ENCODE measurements at places on chromosomes 11 and 22.
A peak's percentile ranks its signal among the peaks of the same experiment; 100 is the strongest.

GRCh38 chr11:128182844-128183243 lies 404.5 kb downstream of the ETS1 start:
- no peak for DNase-seq

DNA sequence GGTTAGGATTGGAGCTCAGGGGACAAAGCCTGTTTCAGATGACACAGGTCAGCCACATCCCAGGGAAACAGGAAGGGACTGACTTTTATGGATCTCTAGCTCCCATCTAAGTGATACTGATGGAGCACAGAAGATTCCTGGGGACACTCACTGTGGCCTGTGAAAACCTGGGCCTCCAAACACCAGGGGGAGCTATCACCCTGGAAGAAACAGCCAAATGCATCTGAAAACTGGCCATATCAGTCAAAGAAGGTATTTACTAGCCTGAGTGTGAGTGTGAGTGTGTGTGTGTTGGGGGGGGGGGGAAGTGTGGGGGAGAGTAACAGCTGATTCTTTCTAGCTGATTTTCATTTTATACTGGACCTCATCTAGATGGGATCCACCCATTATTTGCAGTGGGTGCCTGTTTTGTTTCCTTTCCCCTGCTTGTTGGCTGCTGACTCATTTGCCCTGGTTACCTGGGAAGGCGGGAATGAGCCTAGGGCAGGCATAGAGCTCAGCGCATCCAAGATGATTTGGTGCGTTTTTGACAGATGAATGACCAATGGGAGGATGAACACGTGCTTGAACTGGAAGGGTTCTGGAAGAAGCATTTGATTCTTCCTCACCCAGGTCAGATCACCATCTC lies 284.0 kb downstream of the KIRREL3 start:
- DNase-seq: peak; percentile 63

GRCh38 chr11:113317339-113317738 lies 3.0 kb downstream of the TTC12 start:
- DNase-seq: no peak

- no peak for DNase-seq
Measured at GRCh38 chr22:17655289-17655688, 16.7 kb downstream of the BCL2L13 start.

- DNase-seq: no peak
Measured at GRCh38 chr22:48832592-48832991, 995.1 kb downstream of the BRD1 start.

DNA sequence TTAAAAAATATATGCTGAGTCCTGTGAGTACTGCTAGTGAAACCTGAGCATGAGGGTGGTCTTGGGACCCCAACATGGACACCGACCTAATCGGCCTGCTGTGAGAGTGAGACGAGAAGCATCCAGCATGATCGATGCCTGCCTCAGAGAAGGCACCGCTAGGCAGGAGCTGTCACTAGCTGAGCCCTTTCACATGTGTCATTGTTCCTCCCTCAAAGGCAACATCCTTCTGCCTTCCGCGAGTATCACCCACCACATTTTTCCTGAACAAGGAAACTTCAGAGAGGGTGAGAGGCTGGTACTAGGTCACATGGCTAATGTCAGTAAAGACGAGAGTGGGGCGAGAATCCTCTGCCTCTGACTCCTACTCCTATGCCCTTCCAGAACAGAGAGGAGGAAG lies 35.6 kb downstream of the AP1B1 start:
- no peak for DNase-seq

DNA sequence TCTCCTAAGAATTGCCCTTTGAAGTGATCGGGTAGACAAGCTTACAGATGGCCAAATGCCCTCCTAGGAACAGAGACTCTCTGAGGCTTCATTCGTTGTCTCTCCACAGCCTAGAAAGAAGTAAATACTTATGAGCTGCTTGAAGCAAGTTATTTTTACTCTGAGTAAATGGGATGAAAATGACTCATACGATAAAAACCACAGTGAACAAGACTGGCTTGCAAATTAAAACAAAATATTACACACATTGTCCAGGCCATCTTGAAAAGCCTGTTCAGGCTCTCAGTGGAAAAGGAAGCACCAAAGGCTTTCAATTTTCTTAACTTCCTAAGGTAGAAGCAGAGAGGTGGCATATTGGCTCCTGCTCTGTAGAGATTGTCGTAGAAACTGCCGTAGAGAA lies 294.2 kb downstream of the NELL1 start:
- DNase-seq: no peak

- DNase-seq: no peak
Measured at GRCh38 chr11:85809863-85810262, 1.1 kb downstream of the SYTL2 start.

DNA sequence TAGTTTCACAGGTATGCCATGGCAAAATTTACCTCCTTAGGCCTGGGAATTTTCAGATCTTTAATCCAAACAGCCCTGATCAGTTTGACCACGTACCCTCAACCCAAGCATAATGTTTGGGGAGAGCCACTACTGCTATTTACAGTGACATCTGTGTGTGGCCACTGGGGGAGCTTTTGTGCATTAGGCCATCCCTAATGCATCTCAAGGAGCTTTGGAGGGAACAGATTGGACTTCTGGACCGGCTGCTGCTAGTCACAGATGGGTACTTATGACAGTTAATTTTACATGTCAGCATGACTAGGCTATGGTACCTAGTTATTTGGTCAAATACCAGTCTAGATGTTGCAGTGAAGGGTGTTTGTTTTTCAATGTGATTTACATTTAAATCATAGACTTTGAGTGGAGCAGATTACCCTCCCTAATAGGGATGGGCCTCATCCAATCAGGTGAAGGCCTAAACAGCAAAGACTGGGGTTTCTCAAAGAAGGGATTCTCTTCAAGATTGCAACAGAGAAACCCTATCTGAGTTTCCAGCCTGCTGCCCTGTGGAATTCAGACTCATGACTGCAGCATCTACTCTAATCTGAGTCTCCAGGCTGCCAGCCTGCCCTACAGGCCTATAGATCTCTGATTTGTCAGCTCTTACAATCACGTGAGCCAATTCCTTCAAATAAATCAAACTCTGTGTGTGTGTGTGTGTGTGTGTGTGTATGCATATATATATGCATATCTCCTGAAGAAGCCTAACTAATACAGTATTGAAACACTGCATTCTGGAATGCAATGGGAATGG lies 38.0 kb upstream of the GALNT18 start:
- DNase-seq: no peak

- no peak for DNase-seq
Measured at GRCh38 chr22:20656902-20657836, 116.7 kb upstream of the SERPIND1 start.

- DNase-seq: peak; percentile 48
Measured at GRCh38 chr22:37079668-37080171, 28.2 kb downstream of the KCTD17 start.

- DNase-seq: no peak
Measured at GRCh38 chr22:26385164-26385563, 43.9 kb upstream of the ASPHD2 start.

GRCh38 chr11:36380296-36381014 lies 84.4 kb downstream of the PRR5L start:
- DNase-seq: no peak

DNA sequence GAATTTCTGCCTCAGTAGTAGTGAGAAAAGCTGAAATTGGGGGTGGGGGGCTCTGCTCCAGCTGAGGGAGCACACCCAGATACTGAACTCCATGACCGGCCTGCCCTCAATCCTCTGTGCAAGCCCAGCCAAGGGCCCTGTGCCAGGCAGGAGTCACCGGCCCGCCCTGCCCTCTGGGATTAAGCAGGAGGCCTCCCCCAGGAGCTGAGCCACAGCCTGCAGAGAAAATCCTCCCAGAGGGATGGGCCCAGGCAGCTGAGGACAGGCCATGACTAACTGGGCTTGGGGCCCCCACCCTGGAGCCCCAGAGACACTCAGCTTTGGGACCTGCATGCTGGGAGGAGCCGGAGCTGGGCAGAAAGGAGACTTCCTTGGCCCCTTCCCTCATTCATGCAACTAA lies 48.8 kb downstream of the MN1 start:
- DNase-seq: no peak

- no peak for DNase-seq
Measured at GRCh38 chr22:36365020-36365411, 22.8 kb downstream of the MYH9 start.

- no peak for DNase-seq
Measured at GRCh38 chr11:117421041-117421440, 93.4 kb downstream of the CEP164 start.

DNA sequence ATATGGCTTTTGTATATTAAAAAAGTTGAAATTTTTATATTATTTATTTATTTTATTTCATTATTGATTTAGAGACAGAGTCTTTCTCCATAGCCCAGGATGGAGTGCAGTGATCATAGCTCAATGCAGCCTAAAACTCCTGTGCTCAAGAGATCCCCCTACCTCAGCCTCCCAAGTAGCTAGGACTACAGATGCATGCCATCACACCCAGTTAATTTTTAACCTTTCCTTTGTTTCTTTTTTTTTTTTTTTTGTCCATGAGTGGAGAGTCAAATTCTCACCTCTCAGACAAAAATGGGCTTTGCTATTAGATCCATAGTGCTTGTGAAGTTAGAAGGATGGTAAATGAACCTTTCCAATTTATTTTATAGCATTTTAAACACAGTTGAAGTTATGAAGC lies 182.5 kb downstream of the SOX6 start:
- no peak for DNase-seq

GRCh38 chr11:100434821-100435641 lies 252.1 kb upstream of the ARHGAP42 start:
- DNase-seq: peak; percentile 45

DNA sequence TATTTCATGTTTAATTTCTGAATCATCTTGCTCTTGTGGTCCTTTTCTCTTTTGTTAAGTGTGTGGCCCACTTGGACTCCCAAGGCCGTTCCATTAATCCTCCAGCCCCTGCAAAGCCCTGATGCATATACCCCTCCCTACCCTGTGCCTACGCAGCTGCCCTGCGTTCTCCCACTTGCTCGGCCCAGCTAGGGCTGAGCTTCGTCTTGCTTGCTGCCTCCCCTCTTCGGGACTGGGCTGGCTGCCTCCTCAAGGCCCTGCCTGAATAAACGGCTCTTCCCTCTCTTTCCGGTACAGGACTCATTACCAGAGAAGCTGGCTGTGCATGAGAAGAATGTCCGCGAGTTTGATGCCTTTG lies 28.5 kb downstream of the ARHGAP1 start:
- no peak for DNase-seq

DNA sequence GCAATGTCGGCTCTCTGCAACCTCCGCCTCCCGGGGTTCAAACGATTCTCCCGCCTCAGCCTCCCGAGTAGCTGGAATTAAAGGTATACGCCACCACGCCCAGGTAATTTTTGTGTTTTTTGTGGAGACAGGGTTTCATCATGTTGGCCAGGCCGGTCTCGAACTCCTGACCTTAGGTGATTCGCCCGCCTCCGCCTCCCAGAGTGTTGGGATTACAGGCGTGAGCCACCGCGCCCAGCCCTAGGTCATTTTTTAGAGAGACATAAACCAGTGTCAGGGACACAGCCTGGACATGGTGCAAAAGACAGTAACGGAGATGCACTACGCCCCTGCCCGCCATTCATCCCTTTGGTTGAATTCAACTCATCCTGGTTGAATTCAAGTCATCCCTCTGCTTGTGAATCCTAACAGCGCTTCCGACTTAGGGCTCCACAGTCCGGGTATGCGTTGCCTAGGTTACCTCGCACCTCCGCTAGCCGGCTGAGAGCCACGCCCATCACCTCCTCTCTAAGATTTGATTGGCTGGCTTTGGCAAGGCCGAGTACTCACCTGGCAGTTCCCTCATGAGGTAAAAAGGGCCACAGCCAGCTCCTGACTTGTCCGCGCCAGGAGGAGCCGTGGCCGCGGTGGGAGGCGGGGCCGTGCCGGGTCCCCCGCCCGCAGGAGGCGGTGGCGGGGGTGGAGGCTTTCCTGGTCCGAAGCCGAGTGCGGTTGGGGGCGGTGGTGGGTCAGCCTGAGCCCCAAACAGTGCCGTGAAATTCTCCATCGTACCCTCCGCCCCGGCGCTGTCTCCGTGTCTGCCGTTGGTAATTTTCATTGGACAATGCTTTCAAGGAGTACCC lies at the start of gene MED19:
Gene MED19, minus strand, starts transcription at position 802 of the 842 bp plus-strand sequence. Its CDS starts 36 bp downstream, at position 766.
- peak; percentile 87 for DNase-seq

DNA sequence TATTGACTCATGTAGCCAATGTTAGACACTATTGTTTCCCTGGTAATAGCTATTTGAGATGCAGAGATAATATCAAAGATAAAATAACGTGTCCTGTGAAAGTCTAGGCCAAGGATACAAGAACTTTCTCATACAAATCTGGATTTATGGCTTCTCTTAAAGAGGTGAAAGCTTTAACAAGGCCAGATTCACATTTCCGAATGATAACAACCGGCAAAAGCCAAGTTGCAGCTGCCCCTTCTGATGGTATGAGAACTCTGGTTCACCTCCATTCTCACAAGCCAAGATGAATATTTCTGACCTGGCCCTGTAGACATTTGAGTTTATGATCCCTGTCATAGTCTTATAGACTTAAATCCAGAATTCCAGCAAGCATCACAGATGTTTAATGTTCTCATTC lies 230.4 kb upstream of the ZC3H12C start:
- DNase-seq: no peak

DNA sequence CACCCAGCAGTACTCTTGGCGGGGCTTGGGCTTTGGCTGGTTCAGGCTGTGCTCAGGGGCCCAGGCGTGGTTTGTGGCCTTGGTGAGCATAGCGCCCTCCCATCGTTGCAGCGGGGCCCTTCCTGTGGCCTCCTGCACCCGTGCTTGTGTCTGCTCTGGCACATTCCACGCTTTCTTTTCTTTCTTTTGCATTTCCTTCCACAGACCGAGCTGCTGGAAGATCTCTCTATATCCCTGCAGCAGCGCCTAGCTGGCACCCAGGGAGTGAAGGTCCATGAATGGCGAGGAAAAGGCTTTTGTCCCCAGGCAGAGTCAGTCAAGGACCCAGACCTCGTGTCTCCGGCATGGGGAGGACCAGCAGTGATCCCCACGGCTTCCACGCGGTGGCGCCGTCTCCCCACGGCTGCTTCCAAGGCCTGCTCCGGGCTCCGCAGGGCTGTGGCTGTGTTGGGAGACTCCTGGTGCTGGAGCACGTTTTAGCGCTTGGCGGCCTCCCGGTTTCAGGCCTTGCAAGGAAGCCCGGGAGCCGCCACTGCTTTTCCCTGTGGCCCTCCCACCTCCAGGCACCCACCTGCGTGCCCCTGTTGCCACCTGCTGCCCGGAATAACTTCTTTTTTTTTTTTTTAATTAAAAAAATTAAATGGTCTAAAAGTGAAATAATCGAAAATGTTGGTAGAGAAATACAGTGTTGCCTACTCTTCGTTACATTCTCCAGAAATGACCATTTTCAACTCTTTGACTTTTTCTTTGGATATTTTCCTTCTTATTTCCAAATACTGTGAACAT lies 28.5 kb downstream of the GLB1L2 start:
- peak; percentile 96 for DNase-seq

- DNase-seq: no peak
Measured at GRCh38 chr11:12258451-12258850, 118.9 kb upstream of the PARVA start.
